ENCODE measurements at places on chromosomes 2 and 18.
A peak's percentile ranks its signal among the peaks of the same experiment; 100 is the strongest.

DNA sequence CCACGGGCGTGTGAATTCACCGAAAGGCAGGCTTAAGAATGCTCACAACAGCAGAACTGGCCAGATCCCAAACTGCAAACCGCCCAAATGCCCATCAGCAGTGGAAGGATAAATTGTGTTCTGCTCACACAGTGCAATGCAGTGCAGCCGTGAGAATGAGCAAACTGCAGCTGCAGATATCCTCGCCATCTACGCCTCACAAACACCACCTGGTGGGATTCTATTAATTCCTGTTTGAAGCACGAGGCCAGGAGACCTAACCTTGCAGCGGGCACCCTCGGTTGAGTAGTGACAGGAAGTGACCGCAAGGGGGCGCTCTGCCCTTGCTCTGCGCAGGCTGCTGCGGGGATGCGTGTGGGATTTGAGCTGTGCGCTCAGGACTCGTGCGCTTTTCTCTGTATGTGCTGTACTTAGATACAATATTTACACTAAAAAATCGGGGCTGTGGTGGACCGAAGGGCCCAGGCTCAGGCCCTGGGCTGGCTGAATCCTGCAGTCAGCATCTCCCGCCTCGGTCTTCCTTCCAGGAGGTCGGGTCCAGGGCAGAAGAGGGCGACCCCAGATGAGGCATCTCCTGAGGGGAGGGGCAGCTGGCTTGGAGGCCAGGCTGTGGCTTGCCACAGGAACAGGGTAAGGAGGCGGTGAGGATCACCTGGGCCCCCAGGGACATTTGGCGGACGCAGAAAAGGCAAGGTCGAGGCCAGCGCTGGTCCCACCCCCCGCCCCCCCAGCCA, 19.8 kb upstream of the PDIA6 start:
- peak; percentile 51 for DNase-seq

- DNase-seq: no peak
These were observed 99.1 kb upstream of the CD226 start for GRCh38 chr18:70046796-70047195.

- no peak for DNase-seq
These were observed 7.3 kb downstream of the EMILIN2 start for GRCh38 chr18:2853926-2854664.

DNA sequence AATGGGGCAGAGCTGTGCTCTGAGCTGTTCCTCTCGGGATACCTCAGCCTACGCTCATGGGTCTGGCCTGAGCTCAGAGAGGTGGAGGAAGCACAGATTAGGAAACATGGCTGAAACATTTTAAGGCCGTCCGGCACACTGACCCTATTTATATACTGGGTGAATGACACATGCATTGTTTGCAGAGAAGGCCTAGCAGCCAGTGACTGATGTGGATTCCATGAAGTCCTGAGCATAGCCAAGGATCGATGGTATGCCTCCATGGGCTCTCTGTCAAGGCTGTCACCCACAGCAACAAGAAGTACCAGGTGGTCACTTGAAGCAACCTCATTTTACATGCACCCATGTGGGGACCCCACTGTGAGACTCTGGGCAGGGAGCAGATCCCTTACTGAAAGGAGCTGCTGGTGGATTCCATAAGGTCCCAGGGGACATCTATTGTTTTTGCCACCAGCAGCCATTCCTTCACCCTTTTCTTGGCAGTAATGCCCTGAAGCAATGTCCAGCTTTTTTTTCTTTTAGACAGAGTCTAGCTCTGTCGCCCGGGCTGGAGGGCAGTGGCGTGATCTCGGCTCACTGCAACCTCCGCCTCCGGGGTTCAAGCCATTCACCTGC, 8.4 kb downstream of the PTMA start:
- DNase-seq: no peak

DNA sequence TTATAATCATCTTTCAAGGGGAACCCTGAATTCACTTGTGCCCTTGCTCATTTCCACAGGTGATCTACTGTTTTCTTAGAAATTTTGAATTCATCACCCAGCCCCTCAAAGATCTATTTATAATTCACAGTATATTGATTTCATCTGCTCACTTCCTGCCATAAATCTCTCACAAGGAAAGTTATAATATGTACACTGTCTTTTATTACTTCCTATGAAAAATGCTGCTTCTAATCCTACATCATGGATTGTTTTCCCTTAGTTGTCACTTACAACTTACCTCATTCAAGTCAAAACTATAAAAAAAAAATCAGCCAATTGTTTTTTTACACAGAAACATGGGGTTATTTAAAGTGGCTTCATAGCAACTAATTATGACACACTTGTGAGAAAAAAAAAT, 1443.0 kb downstream of the LRP1B start:
- no peak for DNase-seq
